ENCODE measurements at places on chromosomes 7 and 10.

GRCh38 chr10:17993361-17993760 lies 41.6 kb downstream of the SLC39A12 start:
- DNase-seq, result no peak

DNA sequence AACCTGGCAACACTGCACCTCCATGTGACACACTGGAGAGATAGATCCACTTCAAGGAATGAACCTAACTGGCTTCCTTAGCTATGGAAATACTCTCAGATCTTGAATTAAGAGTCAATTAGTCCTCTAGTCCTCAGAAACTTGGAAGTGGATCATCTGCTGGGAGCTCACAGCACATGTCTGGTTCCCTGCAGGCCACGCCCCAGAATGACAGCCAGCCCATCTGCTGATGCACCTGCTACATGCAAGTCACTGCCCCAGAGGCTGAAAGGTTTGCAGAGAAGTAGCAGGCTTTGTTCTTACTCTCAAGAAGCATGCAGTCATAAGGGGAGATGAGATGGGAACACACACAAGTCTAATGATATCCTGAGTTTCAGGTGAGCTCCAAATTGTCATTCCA lies 275.9 kb downstream of the SKAP2 start:
- DNase-seq, result no peak

GRCh38 chr7:92698237-92698841 lies 108.1 kb upstream of the FAM133B start:
- DNase-seq, result peak; percentile 54

DNA sequence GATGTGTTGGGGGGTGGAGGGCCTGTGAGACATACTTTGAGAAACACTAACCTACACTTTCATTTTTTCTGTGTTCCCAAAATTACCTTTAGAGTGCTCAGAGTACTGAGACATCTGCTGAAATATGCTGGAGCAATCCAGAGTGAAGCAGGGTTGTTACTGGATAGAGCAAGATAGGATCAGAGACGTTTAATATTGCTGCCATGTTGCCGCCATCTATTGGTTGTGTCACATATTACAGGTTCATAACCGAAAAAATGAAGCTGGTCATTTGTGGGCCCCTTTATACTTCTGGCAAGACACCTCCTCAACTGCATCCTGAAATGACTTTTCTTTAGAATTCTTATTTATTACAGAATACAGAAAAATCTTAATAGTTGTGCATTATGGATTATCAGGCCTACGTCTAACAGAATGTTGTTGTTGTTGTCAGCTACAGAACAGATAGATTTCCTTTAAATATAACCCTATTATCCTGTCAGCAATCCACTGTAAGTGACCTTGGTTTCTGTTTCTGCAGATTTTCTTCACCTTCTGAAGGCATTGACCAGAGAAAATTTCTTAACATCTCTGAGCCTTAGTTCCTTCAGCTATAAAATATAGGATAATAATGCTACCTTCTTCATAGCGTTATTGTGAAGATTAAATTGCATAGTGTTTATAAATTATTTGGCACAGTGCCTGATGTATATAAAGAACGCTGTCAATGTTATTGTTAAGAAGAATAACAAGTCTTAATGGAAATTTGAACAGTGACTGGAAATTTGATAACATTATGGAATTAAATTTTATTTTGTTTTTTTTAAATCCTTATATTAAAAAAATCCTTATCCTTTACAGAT lies 16.2 kb upstream of the DLD start:
- DNase-seq, result no peak

- DNase-seq, result no peak
Observed at GRCh38 chr10:74507951-74508350, 318.4 kb upstream of the KAT6B start.

GRCh38 chr7:24227068-24227467 lies 56.9 kb upstream of the NPY start:
- DNase-seq, result no peak

DNA sequence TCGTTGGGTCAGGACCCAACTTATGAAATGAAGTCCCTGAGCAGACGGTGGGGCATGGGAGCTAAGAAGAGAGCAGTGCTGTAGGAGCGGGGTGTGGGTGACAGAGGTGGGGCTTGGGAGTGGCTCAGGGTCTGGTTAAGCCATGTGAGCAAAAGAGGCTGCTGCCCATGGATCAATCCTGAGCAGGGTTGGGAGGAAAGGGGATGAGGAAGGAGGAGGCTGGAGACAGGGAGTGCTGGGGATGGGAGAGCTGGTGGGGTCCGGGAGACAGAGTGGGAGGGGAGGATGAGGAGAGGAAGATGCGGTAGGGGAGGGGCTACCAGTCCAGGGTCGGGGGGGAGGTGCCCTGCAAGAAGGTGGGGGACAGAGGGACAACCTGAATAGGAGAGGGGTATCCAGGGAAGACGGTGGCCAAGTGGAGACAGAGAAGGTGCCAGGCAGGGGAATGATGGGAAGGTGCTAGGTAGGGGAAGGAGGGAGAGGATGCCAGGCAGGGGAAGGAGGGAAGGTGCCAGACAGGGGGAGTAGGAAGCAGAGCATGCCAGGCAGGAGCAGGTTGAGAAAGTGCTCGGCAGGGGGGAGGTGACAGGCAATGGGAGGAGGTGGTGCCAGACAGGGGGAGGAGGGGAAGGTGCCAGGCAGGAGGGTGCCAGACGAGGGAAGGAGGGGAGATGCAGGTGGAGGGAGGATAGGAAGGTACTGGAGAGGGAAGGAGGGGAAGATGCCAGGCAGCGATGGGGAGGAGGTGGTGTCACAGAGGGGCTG lies 27.5 kb upstream of the SMARCD3 start:
- no peak for DNase-seq

- DNase-seq, result no peak
Observed at GRCh38 chr10:106722524-106722923, 442.0 kb downstream of the SORCS1 start.

Measured in kidney epithelial cell (primary cell).